Activated CD8-positive, alpha-beta T cell treated with anti-CD3 and anti-CD28 coated beads for 36 hours (primary cell): ENCODE measurements at places on chromosomes 11 and 22.

- DNase-seq = no peak
- H3K27me3 ChIP-seq = no peaks in the 10 kb centered on the region
- H3K4me1 ChIP-seq = no peaks in the 10 kb centered on the region
- no peak overlapping the region for H3K27ac ChIP-seq
- no peak overlapping the region for H3K4me3 ChIP-seq
- no peaks in the 10 kb centered on the region for H3K36me3 ChIP-seq
Observed at GRCh38 chr11:25886036-25886435, 445.9 kb upstream of the ANO3 start.

GRCh38 chr22:38201711-38202436, at the start of gene MAFF:
Gene MAFF (plus strand): TSS chr22:38201994. CDS start chr22:38213854, 11,860 bp downstream.
- no peaks in the 10 kb centered on the region for H3K27me3 ChIP-seq
- peaks cover 37% of the 10 kb centered on the region for H3K4me1 ChIP-seq
- peak within 1 kb of the TSS; percentile 82 for H3K4me3 ChIP-seq
- DNase-seq = peak; percentile 97
- peaks cover 2% of the 10 kb centered on the region for H3K36me3 ChIP-seq

- no peak overlapping the region for H3K27ac ChIP-seq
- DNase-seq = no peak
- no peaks in the 10 kb centered on the region for H3K36me3 ChIP-seq
Observed at GRCh38 chr22:43267981-43268660, 75.1 kb downstream of the SCUBE1 start.

DNA sequence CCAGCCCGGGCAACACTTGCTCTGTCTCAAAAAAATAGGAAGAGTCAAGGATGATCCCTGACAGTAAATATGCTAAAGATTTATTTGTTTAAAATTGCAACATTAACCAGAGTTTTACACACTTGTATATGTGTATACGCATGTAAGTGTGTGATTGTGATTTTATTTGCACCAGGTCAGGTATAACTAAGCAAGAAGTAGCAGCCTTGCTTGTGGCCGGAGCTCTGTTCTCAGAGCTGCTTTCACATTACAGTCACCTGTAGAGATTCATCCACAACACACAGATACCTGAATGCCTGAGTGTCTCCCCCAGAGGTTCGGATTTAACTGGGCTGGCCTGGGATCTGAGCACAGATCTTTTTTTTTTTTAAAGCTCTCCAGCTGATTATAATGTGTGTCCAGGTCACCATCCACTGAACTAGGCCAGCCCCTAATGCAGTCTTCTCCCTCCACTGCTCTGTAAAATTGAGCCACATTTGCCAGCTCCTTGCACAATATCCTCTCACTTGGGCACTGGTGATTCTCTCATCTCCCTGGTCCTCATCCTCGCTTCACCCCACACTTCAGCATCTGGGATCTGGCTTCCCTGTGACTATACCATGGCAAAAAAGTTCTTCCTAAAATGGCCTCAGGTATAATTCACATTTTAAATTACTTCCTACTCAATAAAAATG, 48.3 kb downstream of the LIF start:
- H3K27me3 ChIP-seq = no peaks in the 10 kb centered on the region
- H3K4me1 ChIP-seq = peaks cover 46% of the 10 kb centered on the region
- H3K36me3 ChIP-seq = no peaks in the 10 kb centered on the region
- H3K4me3 ChIP-seq = no peak overlapping the region

DNA sequence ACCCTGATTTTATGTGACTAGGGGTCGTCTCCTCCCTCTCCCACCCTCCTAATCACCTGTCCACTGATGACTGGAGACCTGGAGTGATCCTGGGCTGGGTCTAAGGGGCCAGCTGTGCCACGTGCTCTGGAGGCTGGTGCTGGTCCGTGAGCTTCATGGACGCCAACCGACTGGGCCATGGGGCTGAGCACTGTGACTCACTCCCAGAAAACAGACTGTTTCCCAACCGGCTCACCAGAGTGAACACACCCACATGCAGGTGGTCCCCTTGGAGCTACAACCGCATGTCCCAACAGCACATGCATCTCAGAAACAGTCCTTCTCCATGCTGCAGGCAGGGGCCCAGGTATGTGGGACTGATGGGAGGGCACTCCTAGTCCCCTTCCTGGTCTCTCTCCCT, 14.0 kb upstream of the LMO1 start:
- no peak overlapping the region for H3K27ac ChIP-seq
- H3K4me1 ChIP-seq = no peaks in the 10 kb centered on the region
- H3K4me3 ChIP-seq = no peak overlapping the region
- no peaks in the 10 kb centered on the region for H3K36me3 ChIP-seq
- DNase-seq = no peak
- H3K27me3 ChIP-seq = peaks cover 3% of the 10 kb centered on the region

GRCh38 chr11:29962243-29962642, 54.6 kb downstream of the KCNA4 start:
- H3K27ac ChIP-seq = no peak overlapping the region
- peak; percentile 8 for DNase-seq
- H3K27me3 ChIP-seq = no peaks in the 10 kb centered on the region
- H3K4me1 ChIP-seq = no peaks in the 10 kb centered on the region
- H3K36me3 ChIP-seq = no peaks in the 10 kb centered on the region
- H3K4me3 ChIP-seq = no peak overlapping the region

DNA sequence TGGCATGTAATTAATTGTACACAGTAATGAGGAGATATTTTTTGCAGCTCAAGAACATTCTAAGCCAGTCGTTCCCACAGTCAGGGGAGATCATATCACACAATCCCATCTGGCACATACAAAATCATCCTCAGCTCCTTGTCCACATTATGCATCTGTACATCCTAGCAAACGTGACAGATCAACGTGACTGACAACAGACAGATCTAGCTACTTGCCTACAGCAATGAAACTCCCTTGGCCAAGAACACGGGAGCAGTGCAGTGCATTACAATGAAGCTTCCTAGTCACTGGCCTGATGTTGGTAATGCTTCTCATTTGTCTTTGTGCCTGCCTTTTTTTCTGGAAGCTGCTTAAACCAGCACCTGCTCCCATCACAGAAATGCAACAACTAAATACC, 24.5 kb upstream of the GUCY1A2 start:
- no peak overlapping the region for H3K27ac ChIP-seq
- no peaks in the 10 kb centered on the region for H3K27me3 ChIP-seq
- H3K4me3 ChIP-seq = no peak overlapping the region
- H3K36me3 ChIP-seq = no peaks in the 10 kb centered on the region
- DNase-seq = no peak

DNA sequence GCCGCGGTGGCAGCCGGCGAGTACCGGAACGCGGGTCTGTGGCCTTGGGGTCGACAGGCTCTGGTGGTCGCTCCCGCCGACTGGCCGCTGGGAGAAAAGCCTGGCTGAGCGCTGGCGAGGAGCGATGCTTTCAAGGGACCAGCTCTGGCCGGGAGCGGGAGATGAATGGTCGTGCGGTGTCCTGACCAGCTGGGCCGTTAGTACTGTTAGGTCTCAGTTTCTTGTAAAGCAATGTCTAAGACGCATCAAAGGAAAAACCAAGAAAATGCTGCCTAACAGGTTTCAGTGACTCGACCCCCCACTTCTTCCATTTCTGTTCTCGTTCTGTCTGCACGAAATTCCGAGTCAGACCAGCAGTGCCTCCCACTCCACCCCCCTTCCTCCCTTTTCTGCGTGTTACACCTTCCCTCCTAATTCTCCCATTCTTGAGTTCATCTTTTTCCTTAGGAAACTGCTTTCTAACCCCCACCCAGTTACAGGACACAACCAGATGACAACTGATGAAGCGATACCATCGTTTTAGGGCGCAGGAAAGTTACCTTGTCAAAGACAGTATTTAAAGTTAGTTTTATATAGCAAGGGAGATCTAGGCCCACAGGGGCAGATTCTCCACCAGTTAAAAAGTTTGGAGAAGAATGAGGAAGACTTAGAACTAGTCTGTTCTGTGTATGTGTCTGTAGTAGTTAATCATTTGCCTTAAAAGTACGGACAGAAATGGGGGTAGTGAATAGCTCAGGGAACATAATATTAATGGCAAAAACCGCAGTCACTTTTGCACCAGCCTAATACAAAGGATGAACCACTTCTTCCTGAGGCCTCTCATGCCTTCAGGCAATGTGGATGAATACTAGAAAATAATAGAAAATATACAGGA, 1.0 kb downstream of the CUL5 start:
- H3K4me1 ChIP-seq = peaks cover 18% of the 10 kb centered on the region
- DNase-seq = no peak
- peaks cover 13% of the 10 kb centered on the region for H3K36me3 ChIP-seq

DNA sequence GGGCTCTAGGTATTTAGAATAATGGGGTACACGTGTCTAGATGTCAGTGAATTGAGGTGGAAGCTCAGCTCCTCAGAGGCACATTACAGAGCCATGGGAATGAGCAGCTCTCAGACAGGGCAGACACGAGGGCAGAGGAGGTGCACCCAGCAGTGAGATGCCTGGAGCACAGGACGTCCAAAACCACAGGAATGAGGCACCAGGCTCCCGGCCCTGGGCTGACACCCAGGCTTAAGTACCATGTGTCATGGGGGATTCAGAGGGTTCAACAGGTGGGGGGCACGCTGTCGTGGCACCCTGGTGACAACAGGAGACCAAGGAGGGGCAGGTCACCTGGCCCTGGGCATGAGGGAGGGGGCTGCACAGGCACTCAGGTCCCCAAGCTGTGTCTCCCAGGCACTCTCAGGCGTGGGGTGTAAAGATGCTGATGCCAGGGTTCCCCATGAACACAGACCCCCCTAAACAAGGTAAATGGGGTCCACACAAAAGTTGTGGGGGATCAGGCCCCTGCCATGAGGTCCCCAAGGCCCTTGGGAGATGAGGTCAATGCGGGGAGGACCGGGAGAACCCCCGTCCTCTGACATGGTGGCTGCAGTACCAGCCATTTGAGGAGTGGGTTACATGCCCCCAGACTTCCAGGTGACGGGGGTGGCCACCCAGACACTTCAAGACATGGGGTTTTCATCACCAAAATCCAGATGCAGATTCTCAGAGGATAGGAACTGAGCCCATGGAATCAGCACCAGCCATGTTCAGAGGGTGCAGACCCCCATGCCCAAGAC, 5.6 kb upstream of the SYT8 start:
- H3K27ac ChIP-seq = no peak overlapping the region
- H3K36me3 ChIP-seq = no peaks in the 10 kb centered on the region

DNA sequence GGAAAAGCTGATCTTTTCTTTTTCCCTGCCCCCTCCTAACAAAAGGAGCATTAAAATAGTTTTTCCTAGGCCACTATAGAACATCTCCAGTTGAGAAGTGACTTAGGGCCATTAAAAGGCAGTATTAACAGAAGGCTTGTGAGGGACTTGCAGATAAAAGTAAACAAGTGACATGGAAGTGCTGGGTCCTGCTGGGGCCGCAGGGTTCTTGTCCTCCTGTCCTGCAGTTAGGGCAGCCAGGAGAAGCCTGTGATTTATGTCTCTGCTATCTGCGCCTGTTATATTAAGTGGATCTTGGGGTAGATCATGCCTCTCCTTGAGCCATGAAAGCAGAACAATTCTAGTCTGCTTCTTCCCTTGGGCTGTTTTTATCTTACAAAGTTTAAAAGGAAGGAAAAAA, 271.4 kb upstream of the C11orf87 start:
- peaks cover 2% of the 10 kb centered on the region for H3K4me1 ChIP-seq
- H3K27ac ChIP-seq = no peak overlapping the region
- no peak overlapping the region for H3K4me3 ChIP-seq
- H3K27me3 ChIP-seq = peaks cover 5% of the 10 kb centered on the region
- H3K36me3 ChIP-seq = no peaks in the 10 kb centered on the region
- no peak for DNase-seq

DNA sequence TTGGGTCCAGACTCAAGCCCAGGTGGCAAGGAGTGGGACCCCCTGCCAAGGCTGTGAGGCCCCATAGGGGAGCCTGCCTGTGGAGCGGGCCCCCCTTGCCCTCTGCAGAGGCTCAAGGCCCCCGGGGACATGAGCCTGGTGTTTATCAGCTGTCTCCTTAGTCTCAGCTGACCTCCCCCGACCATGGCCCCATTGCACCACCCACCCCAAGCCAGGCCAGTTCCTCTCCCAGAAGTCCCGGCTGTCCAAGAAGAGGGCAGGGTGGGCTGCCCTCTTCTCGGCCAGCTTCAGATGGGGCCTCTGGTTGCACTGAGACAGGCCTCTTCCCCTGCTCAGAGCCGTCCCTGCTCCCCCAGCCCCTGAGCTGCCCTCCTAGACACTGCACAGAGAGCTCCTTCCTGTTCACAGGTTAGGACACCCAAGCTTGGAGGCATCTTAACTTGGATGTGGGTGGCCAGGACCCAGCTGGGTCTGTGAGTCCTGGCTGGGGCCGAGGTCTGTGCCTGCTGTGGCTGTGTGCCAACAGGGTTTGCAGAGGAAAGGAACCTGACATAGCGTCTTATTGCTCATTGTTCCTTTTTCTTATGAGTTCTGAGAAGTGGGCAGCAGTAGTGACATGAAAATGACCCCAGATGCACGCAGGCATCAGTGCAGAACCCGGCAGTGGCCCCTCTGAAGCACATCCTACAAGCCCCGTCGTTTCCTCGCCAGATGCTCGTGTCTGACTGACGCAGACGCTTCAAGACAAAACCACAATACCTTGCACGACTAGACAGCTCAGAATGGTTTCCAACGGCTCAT, 5.4 kb downstream of the TRABD start:
- H3K27me3 ChIP-seq = no peaks in the 10 kb centered on the region
- peak overlapping the region; percentile 99 for H3K27ac ChIP-seq
- peaks cover 25% of the 10 kb centered on the region for H3K36me3 ChIP-seq
- peaks cover 44% of the 10 kb centered on the region for H3K4me1 ChIP-seq
- H3K4me3 ChIP-seq = peak overlapping the region; percentile 89

GRCh38 chr11:3074912-3075589, 17.8 kb upstream of the CARS1 start:
- DNase-seq = no peak
- no peak overlapping the region for H3K4me3 ChIP-seq
- no peaks in the 10 kb centered on the region for H3K36me3 ChIP-seq
- H3K27me3 ChIP-seq = no peaks in the 10 kb centered on the region

GRCh38 chr11:911031-911889, 650 bp upstream of the CHID1 start:
- peak overlapping the region; percentile 85 for H3K4me3 ChIP-seq
- peak overlapping the region; percentile 92 for H3K27ac ChIP-seq
- H3K4me1 ChIP-seq = peaks cover 16% of the 10 kb centered on the region

DNA sequence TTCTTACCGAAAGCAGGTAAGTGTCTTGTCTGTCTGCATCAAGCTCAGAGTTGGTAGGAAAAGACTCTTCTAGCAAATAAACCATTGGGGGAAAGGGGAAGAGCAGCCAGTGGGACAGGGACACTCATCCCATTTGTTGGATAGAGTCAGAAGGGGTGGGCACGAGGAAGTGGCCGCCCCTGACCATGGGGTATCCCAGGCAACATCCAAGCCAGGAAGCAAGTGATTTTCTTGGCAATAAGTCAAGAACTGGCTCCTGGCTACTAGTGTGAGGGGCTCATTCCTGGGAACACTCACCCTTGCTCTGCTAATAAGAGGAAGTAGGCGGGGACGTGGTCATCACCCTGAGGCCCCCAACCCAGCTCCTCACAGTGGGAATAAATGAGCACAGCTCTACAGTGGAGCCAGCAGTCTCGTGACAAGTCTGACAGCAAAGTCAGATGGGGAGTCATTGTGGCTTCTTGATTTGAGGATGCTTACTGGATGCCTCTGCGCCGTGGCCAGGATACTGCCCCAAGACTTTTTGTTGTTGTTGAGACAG, 6.7 kb downstream of the SLC25A18 start:
- H3K4me1 ChIP-seq = no peaks in the 10 kb centered on the region
- DNase-seq = no peak
- no peak overlapping the region for H3K27ac ChIP-seq
- H3K4me3 ChIP-seq = no peak overlapping the region
- peaks cover 5% of the 10 kb centered on the region for H3K27me3 ChIP-seq

GRCh38 chr22:35838855-35839576, 121.3 kb downstream of the APOL5 start:
- H3K4me3 ChIP-seq = no peak overlapping the region
- H3K27ac ChIP-seq = no peak overlapping the region
- no peaks in the 10 kb centered on the region for H3K36me3 ChIP-seq
- H3K4me1 ChIP-seq = peaks cover 19% of the 10 kb centered on the region
- peaks cover 14% of the 10 kb centered on the region for H3K27me3 ChIP-seq
